MV-4-11 (cell line): ENCODE measurements at places on chromosomes 4 and X.
A peak's percentile ranks its signal among the peaks of the same experiment; 100 is the strongest.

DNA sequence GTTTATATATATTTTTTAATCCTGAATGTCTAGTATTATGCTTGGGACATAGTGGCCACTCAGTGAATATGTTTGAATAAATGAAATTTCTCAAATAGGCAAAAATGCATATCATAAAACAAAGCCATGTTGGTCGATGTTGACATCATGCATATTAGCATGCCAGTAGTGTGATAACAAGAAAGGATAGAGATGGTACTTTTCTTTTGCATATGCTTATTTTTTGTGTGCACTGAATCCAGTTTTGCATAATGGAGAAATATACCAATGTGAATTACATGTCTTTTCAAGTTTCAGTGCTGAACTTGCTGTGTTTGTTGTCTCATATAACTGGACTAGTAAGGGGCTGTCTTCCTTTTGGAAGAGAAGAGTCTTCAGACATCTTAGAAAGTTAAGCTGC, 7.5 kb downstream of the CPE start:
- DNase-seq, result no peak

- no peak for DNase-seq
Observed at GRCh38 chrX:98357146-98357545, 1473.4 kb downstream of the RPA4 start.

DNA sequence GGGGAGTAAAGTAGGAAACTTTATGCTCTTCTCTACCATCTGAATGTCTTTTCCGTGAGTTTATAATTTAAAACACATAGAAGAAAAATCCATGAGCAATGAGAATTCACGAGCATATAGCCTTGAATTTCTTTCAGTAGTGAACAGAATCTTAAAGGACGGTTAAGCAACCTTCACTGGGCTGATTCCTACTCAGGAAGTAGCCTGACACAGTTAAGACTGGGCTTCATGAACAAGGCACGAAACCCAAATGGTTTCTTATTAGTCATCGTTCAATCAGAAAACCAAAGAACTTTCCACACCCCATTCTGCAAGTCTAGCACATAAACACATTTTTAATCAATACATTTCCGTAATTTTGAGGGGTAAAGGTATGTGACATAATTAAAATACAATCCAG, 95.8 kb downstream of the SH3KBP1 start:
- peak; percentile 72 for DNase-seq

GRCh38 chr4:110059556-110060191, 138.7 kb downstream of the ELOVL6 start:
- peak; percentile 91 for DNase-seq

- DNase-seq, result peak; percentile 87
Observed at GRCh38 chr4:57051095-57051494, 59.1 kb downstream of the IGFBP7 start.

GRCh38 chr4:34644579-34645115, 1599.7 kb downstream of the ARAP2 start:
- peak; percentile 68 for DNase-seq

DNA sequence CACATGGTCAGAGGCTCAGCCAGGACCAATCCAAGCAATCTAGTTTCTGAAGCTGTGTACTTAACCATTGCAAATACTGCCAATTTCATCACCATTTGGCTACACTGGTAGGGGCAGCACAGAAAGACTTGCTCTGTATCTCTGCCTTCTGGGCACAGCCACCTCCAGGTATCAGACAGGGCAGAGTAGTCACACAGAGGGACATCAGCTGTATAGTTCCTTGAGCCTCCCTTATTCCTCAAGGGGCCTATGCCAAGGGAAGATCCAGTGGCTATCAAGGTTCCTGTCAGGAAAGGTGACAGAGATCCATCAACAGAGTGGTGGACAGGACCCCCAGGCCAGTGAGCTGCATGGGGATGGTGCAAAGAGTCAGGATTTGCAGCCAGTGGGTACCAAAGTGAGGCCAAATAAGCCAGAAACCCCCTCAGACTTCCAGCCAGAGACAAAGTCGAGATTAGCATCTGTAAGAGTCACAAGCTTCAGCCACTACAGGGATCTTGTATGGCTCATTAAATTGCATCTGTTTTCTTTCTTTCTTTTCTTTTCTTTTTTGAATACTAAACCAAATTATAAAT, 381.6 kb upstream of the CPEB2 start:
- no peak for DNase-seq

DNA sequence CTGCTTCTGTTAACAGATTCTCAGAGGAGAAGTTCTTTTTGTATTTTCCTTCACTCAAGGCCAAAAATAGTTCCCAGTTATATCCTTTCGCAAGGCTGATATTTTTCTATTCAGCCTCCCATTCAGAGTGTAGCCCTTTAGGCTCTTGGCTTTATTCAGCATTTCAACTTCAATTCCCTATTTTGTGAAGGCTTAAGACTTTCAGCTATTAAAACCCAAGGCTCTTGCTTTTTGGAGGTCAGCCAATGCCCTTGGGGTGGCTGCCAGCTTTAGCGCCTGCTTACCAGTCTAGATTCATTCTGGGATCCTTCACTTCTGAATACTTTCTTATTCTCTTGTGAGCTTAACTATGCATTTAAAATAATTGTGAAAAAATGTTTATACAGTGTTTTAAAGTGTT, 57.3 kb upstream of the ADGRA3 start:
- peak; percentile 10 for DNase-seq

GRCh38 chrX:115089419-115089818, 72.0 kb upstream of the IL13RA2 start:
- DNase-seq, result no peak

DNA sequence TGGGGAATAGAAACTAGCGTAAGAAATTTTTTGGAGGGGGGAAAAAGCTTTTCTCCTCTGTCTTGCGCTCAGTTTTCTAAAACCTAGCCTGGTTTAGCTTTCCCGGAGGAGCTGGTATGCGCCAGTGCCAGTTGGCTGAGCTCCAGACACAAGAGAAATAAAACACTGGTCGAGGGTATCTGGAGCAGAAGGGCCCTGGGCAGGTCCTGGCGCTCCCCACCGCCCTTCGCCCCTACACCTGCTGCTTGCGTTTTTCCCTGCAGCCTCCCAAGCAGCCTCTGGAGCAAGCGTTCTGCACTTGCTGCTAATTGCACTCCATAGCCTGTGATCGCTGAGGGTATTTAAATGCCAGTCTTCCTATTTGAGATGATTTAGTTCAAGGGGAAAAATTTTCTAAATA, 816 bp downstream of the EREG start:
- no peak for DNase-seq
